ENCODE measurements at places on chromosomes 5 and 9. TPM values are rescaled to one million over a fixed set of nuclear protein-coding genes. Genes with fewer than 3 reads are reported as not detected.

DNA sequence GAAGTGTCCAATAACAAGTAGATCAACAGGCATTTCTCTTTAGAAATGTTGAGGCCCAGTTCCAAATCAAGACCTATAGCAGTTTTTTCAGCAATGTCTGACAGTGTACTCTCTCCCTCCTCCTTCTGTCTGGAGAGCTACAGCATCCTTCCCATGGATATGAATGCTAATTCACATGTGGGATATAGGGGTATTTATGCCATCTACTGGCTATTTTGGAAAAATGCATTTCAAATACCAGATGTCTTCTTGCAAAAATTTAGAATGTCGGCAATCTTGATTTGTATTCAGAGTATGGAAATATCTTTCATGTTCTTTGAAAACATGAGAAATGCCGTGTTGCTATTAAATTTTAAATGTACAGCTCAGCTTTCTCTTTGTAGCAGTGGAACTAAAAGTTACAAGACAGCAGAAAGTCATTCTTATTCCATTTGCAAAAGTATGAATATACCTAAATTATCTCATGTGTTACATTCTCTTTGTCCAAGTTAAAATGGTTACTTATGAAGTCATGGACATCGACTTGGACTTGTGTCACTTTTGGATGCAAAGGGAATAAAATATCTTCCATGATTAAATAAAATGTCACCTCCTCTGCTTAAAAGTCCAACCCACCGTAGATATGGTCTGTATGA lies 647.8 kb downstream of the TAF11L14 start:
- no peak for DNase-seq

DNA sequence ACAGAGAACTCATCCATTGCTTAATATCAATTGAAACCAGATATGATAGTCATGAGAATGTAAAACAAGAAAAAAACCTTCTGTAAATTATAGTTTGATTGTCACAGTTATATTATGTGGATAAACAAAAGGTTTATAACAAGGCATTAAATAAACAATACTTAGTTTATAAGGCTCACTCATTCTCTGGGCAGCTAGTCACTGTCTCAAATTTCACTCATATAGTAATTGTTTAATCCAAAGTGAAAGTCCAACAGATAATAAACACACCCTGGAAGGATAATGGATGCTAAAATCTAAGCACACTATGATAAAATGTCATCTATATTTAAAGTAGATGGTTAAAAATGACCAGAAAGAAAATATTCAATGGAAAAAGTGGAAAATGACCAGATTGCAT lies 30.8 kb upstream of the SLC12A2 start:
- no peak for DNase-seq

- DNase-seq: no peak
These were observed 3.7 kb upstream of the BAAT start for GRCh38 chr9:101388507-101388993.

SLC35A4 gene
- 92.0 TPM for total RNA-seq

DNA sequence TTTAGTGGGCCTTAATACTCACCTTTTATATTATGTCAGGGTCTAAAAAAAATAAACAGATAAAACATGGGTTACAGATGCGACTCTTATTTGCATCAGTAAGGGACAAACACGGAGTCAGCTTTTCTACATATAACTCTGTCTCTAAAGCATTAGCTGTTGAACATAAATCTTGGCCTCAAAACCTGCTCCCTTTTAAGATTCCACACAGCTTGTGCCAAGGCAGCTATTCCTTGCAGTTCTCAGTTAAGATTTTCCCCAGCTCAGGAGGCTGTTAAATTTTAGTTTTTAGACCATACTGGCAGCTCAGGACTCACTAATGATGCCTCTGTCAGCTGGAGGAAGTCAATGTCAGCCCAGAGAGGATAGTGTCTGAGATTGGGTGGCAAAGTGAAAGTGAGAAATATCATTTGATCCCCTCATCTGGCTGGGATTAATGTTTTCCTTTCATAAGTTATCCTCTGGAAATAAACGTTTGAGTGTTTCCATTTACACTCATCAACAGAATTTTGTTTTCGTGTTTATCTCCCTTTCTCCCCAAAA lies 287.5 kb downstream of the ELAVL2 start:
- no peak for DNase-seq

GRCh38 chr5:142325725-142326479 lies 1.1 kb upstream of the SPRY4 start:
- DNase-seq: peak; percentile 91

- no peak for DNase-seq
These were observed 6.6 kb upstream of the RMND5B start for GRCh38 chr5:178123966-178124925.

GRCh38 chr5:54013556-54014194 lies 296.7 kb downstream of the ARL15 start:
- no peak for DNase-seq

DNA sequence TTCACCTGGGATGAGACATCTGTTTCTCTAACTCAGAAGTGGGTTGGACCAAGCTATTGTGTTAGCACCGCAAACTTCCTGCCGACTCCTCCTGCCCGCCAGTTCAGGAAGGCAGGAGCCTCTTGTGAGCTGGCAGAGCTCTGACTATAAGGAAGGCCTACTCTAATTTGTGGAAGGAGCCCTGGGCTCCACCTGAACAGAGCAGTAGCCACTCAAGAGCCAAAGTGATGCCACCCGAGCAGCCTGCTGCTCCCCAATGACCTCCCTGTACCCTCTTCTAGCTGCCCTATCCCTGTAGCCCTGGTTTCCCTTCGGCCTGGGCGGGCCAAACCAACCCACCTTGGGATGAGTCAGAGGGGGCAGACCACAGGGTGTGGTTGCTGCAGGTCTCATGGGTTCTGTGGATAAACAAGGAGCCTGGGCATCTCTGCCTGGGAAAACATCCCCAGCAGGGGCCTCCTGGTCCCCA lies 81.6 kb downstream of the PSD2 start:
- peak; percentile 58 for DNase-seq

CEL gene
- total RNA-seq: 4.0 TPM

DNA sequence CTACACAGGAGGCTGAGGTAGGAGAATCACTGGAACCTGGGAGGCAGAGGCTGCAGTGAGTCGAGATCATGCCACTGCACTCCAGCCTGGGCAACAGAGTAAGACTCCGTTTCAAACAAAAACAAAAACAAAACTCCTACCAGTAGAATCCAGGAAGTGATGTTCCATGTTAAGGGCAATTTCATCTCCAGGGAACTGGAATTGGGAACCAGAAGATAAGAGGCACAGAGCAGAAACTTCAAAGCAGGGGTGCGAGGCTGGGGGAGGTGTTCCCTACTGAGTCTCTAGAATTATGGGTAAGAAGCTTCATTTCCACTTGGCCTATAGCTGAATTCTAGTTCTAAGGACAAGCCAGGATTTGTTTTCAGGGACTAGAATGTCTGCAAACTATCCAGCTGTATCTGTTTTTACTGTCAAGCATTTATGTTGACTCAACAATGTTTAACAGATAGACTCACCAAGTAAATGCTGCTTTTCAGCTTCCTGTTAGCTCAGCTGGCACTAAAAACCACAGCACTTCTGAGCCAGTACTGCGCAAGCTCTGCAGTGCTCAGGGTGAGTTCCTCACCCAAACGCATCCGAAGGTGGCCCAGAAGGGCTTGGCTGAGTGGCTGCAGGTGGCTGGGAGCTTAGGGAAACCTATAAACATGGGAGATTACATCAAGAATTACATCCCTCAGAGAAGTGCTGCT lies 320.1 kb downstream of the MTRR start:
- DNase-seq: no peak

- DNase-seq: no peak
These were observed 181.4 kb downstream of the NTRK2 start for GRCh38 chr9:84850830-84851392.

CFAP157 gene
- 0.15 TPM for total RNA-seq

DNA sequence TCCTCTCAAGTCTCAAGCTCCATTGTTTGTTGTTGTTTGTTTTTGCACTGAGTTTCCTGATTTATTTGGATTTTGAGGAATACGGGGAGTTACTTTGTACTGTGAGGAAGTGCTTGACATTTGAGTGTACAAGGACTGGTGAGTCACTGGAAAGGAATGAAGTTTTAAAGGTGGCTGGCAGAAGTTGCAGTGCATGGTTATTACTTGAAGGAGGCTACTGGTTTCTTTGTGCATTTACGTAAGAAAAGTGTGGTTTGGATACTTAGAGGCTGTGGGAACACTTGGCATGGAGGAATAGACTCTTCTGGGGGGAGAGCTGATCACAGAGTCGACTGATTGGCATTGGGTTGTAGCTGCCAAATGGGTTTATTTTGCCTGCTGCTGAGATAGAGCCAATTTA lies 919.0 kb downstream of the TAF11L14 start:
- DNase-seq: no peak

DNA sequence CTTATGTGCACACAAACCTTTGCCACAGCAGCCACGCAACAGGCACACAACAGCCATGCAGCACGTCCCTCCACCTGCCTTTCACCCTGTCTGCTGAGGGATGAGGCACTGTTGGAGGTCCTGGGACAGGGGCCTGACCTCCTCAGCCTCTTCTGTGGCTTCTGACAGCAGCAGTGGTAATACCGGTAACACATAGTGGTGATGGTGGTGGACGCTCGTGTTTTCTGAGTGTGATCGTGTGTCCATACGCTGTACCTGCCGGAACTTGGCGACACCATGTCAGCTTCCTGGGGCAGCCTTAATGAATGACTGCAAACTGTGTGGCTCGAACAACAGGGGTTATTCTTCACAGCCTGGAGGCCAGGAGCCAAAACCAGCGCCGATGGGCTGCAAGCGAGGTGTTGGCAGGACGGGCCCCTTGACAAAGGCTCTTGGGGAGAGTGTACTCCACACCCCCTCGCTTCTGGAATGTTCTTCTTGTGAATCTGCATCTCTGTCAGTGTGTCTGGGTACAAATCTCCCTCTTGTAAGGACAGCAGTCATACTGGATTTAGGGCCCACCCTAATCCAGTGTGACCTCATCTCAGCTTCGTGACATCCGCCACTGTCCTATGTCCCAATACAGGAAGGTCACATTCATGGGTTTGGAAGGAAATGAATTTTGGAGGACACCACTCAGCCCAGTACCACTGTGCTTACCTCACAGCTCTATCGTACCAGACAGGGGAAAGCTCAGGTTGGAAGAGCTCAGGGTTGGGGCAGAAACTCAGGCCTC lies 55.3 kb upstream of the EXOC3 start:
- no peak for DNase-seq

GRCh38 chr5:86374611-86375010 lies 243.1 kb upstream of the COX7C start:
- no peak for DNase-seq

- peak; percentile 23 for DNase-seq
These were observed 206.9 kb downstream of the GABBR2 start for GRCh38 chr9:98501819-98502218.

BARX1 gene
- total RNA-seq: 1.2 TPM

- no peak for DNase-seq
These were observed 61.6 kb downstream of the COL27A1 start for GRCh38 chr9:114216976-114217375.

TICAM2 gene
- 0.33 TPM for total RNA-seq

GRCh38 chr5:143376195-143376779 lies 27.2 kb downstream of the NR3C1 start:
- DNase-seq: no peak

GRCh38 chr9:109652971-109653370 lies 127.0 kb upstream of the PALM2AKAP2 start:
- DNase-seq: no peak

SPAAR gene
- total RNA-seq: not detected

DNA sequence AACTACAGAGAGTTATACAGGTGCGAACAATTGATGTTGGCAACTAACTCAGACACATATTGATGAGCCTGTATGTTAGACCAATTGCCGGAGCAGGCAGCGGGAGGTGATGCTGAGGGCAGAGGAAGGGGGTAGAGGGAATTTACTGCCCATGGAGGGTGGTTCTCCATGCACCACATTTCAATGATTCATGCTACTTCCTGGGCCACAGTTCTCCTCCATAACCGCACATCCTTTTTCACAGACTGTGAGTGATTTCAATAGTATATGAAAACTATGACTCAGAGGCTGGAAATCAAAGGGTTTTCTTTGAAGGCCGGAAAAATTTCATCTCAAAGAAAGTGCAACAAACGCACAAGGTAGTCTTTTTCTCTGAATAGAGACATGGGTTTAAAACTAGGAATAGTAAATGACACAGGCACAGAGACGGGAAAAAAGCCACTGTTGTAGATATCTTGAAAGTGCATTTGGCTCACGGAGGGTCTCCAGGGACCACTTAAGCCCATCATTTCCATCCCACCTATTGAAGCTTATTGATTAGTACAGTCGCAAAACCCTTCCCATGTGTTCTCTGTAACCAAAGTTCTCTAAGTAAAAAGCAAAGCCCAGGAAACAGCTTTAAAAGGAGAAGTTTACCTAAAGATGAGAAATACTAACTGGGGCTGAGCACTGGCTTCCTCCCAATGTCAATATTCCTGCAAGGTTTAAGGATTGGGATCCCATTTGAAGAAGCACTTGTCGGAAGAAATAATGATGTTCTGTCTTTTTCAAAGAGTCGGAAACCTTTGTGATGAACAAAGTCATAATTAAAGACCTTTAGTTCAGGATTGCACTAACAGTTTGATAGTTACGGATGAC lies 28.0 kb upstream of the ADAM19 start:
- no peak for DNase-seq

EPB41L4A gene
- total RNA-seq: 4.8 TPM

SPINK7 gene
- total RNA-seq: not detected

GRCh38 chr9:125757834-125758233 lies 10.7 kb downstream of the PBX3 start:
- no peak for DNase-seq

- no peak for DNase-seq
These were observed 176.1 kb upstream of the RASEF start for GRCh38 chr9:83238871-83239640.

TRAF1 gene
- total RNA-seq: 1.4 TPM

GRCh38 chr5:1652873-1653697 lies 129.3 kb upstream of the LPCAT1 start:
- peak; percentile 33 for DNase-seq

GRCh38 chr5:103019804-103020203 lies 100.1 kb downstream of the GIN1 start:
- DNase-seq: no peak

GRCh38 chr5:79189439-79190234 lies 46.3 kb upstream of the JMY start:
- no peak for DNase-seq

TMEM252 gene
- not detected for total RNA-seq

PCDHB3 gene
- total RNA-seq: 2.3 TPM

CPLANE1 gene
- 11.6 TPM for total RNA-seq

- no peak for DNase-seq
These were observed 585.3 kb upstream of the KLF4 start for GRCh38 chr9:108074900-108075299.

SLC6A7 gene
- total RNA-seq: not detected

- DNase-seq: peak; percentile 42
These were observed at the start of gene PRLR for GRCh38 chr5:35230038-35230611. TSS of gene PRLR (minus strand) at chr5:35230487. CDS start at chr5:35089620, 140,867 bp downstream.

- DNase-seq: no peak
These were observed 173.1 kb downstream of the CACNA1B start for GRCh38 chr9:138050472-138051330.

- DNase-seq: no peak
These were observed 614.7 kb downstream of the CSNK1G3 start for GRCh38 chr5:124126504-124127217.

GRCh38 chr9:132423503-132423902 lies 13.5 kb downstream of the CFAP77 start:
- no peak for DNase-seq

GRCh38 chr5:132591145-132591544 lies 34.4 kb downstream of the RAD50 start:
- DNase-seq: no peak

Measured in H9 (cell line).